Stimulated activated CD4-positive, alpha-beta T cell treated with anti-CD3 and anti-CD28 coated beads, Interleukin-1b, Interleukin-23, amount 100 ng/mL, for 4 hours (primary cell): ENCODE measurements at places on chromosomes 4 and X.

DNA sequence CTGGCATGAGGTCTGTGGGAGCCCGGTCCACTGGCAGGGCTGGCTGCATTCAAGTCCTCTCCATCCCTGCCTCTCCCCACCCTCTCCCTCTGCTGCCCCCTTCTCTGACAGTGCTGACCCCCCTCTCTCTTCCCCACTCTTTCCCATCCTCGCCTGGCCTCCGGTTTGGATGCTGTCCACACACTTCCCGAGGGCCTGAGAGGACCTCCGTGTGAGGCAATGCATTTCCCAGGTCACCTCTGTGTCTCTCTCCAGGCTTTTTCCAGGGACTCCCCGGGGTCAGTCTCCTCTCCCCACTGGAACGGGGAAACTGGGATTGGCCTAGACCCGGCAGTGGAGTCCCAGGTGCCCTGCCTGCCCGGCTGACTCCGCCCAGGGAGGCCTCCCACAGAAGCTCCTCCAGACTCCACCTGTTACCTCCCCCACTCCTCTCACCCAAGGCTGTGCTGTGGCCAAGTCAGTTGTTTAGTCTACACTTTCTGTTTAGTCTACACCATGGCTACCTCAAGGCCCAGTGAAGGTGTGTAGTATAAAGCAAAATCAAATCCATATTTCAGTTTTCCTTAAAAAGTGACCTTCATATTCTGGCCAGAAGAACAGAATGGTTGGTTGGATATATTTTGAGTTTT, 146.8 kb downstream of the PTTG2 start:
- no peak for DNase-seq

DNA sequence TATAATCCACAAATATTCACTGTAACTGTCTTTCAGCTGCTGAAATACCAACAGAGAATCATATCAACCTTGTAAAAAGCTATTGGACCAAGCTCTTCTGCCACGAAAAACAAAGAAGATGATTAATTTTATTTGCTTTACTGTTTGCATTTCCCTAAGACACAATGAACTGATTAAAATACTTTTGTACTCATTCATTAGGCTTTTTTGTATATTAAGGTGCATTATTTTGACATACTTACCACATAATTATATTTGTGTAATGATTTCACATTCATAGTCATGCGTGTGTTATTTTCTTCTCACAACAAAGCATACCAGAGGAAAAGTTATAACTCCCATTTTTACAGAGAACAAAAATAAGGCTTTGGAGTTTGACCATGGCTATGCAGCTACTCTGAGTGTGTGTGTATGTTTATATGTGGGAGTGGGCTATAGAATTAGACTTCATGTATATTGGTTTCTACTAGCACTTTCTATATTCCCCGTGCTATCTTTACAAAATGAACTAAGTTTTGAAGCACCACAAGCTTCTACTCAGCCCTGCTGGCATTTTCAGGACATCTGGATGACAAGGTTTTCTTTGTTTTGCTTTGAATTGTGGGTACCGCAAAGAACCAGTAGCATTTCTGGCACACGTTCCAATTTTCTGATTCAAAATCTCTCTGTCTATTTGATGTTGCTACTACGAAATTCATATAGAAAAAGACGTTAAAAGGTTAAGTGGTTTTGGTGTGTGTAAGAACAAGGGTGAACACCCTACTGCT, 11.0 kb upstream of the FGF5 start:
- DNase-seq = no peak

DNA sequence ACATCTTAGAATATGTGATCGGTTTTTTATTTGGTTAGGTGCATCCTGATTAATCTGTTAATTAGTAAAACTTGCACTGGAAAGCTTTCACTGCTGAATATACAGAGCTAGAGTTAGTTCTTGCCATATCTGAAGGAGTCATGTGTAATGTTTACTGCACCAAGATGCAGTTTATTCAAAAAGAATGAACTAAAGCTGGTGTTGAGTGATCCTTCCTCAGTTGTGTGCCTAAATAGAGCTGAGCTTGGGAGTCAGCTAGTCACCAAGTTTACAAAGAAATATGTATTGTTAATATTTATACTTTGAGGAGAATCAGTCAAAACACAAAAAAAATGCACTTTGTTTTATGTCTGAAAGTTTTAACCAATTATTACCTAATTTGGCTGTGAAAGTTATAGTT, 54.1 kb upstream of the FHDC1 start:
- no peak for DNase-seq

DNA sequence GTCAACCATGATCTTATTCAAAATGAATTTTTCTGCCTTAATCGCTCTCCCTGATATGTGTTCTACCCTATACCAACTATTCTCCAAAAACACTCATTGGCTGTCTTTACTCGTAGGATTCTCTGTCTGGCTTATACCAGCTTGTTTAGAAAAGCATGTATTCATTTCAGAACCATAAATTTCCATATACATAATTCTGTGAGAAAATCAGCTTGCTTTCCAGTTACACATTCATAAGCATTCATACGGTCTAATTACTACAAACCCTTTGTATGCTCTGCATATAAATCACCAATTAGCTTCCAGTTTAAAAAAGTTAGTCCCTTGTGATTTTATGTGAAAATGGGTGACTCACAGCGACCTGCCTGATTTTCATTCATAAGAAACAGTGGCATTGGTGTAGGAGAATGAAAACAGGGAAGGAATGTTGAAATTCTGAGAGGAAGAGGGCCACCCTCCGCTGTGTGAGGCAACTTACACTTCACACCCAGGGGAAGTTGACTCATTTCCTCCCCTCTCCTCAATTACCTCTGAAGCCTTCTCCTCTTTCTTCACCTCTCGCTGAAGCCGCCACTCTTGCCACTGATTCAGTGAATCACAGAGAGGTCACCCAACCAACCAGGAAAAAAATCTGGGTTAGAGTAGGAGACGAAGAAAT, 63.3 kb downstream of the MEPE start:
- DNase-seq = no peak

DNA sequence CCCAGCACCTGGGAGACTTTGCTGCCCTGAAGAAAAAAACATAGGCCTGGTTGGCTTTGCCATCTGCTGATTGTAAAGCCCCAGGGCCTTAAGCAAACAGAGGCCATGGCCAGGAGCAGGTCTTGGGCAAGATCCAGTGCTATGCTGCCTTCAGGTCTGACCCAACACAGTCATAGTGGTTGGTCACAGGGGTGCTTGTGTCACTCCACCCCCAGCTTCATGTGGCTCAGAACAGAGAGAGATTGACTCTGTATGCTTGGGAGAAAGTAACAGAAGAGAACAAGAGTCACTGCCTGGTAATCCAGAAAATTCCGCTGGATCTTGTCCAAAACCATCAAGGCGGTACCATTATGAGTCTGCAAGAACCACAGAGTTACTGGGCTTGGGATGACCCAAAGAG, 24.4 kb upstream of the SMARCA5 start:
- DNase-seq = no peak

- no peak for DNase-seq
Observed at GRCh38 chrX:20061855-20062254, 54.9 kb downstream of the MAP7D2 start.

- DNase-seq = no peak
Observed at GRCh38 chrX:43880425-43880824, 1.8 kb downstream of the MAOB start.

DNA sequence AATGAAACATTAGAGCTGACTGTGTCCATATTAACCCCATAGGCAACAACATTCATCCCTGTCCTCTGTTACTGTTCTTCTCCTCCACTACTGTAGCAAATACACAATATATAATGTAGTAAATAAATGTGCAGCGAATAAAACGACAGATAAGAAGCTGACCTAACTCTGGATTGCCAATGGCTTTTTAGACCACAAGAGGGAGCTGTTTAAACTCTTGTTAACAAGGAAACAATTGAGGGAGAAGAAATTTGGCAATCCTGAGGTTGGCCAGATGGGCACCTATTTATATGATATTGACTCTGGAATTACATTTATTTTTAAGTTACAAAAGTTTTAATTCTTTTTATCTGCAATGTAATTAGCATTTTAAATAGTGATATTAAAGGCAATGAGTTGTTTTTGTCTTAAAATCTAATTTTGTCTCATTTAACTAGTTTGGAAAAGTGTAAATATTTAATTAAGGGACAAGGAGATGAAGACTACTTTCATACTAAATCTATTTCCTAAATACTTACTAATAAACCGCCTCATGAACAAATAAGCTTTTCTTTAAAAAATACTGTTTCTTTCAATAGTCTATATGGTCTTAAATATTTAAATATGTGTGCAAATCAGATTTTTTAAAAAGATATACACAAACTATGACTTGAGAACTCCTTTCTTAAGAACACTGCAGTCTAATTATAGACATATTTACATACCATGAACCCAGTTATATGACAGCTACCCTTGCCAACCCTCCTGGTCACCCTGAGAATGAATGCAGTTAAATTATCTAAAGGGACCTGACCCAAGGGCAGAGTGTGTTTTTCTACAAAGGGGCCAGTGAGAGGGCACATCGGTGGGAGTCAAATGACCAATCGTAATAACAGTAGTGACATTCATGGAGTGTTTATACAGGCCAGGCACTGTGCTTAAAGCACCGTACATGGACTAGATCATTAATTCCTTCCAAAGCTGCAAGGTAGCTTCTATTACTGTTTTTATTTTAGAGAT, 52.9 kb upstream of the HPF1 start:
- no peak for DNase-seq

GRCh38 chr4:56301997-56302496, 85.2 kb downstream of the AASDH start:
- DNase-seq = no peak

- no peak for DNase-seq
Observed at GRCh38 chr4:73421708-73422457, 14.1 kb upstream of the AFP start.

GRCh38 chr4:9602389-9602914, 158.2 kb downstream of the DEFB131A start:
- no peak for DNase-seq

- DNase-seq = no peak
Observed at GRCh38 chr4:88027611-88028608, 20.5 kb downstream of the PKD2 start.

- DNase-seq = no peak
Observed at GRCh38 chr4:82754513-82755165, 44.0 kb downstream of the SCD5 start.
